ENCODE measurements at places on chromosomes 16 and 17. TPM values are rescaled to one million over a fixed set of nuclear protein-coding genes. Genes with fewer than 3 reads are reported as not detected.

The TAT gene
- not detected for total RNA-seq

DNA sequence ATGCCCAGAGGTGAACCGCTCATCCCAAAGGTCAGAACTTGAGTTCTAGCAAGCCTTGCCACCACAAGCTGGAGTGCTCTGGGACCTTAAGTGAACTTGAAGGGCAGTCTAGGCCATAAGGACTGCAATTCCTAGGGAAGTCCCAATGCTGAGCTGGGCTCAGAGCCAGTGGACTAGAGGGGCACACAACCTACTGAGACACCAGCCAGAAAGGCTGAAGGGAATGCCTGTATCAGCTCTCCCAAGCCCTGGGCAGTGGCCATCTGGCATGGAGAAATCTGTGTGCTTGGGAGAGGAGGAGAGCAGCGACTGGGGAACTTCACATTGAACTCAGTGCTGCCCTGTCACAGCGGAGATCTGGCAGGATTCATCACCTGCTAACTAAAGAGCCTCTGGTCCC is 201.3 kb downstream of the CEP112 start:
- DNase-seq, result no peak

DNA sequence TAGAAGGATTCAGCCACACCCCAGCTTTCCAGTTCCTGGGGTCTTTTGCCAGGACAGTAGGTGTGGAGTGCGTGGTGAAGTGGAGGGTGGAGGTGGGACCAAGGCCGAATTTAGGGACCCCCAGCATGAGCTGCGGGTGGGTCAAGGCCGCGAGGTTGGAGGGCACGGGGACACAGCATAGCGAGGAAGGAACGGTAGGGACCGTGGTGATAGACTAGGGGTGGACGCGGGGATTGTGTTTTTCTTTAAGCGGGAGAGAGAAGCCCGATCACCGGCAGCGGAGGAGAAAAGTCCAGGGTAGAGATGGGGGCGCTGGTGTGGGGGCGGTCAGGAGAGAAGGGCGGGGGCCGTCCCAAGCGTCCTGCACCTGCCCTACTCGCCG is 261 bp upstream of the B4GALNT2 start:
- no peak for DNase-seq

The KRT20 gene
- total RNA-seq, result not detected

GRCh38 chr17:50647187-50647586 is 12.5 kb downstream of the ABCC3 start:
- DNase-seq, result no peak

GRCh38 chr16:48492133-48492532 is 106.9 kb upstream of the SIAH1 start:
- DNase-seq, result no peak

GRCh38 chr17:66441101-66441661 is 138.8 kb downstream of the PRKCA start:
- DNase-seq, result no peak

GRCh38 chr16:82672676-82673075 is 45.9 kb downstream of the CDH13 start:
- DNase-seq, result no peak

The TNFRSF17 gene
- total RNA-seq, result 0.82 TPM

DNA sequence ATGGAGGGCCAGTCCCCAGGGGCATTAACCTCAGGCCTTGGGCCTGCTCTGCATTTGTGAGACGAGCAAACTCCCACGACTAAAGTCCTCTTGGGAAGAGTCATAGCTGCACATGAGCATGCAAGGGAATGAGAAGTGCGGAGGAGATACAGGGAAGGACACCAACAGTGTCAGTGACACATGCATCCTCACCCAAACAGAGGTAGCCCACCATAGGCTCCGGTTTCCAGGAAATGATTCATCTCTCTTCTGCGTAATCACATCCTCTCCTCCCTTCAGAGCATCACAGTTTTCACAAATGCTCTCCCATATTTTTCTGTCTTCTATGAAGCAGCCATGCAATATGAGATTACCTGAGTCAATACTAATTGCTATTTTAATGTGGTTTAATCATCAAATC is 725.7 kb upstream of the GOT2 start:
- no peak for DNase-seq

DNA sequence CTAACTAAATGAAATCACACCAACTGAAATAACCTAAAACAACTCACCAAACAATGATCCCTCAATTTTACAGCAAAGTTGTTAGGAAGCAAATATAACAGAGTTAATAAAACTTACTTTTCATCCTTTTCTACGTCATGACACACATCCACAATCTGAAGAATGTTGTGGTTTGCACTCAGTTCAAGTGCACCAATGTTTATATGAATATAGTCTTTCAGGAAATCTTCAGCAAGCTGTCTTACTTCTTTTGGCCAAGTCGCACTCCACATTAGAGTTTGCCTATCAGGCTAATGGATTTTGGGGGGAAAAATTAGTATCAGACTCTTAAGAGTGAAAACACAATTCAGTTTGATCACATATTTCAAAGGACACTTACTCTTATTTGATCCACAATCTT is 3.3 kb downstream of the DDX5 start:
- DNase-seq, result no peak

The GNGT2 gene
- 6.3 TPM for total RNA-seq

GRCh38 chr16:67284699-67285646 is 5.6 kb downstream of the PLEKHG4 start:
- DNase-seq, result no peak

GRCh38 chr16:69325784-69326171 is 4.6 kb downstream of the PDF start:
- no peak for DNase-seq

The ARL2BP gene
- total RNA-seq, result 62.2 TPM

The ACAP1 gene
- 531 TPM for total RNA-seq

- no peak for DNase-seq
These were observed 478.6 kb downstream of the MAF start for GRCh38 chr16:79121906-79122305.

The CASKIN1 gene
- total RNA-seq, result 0.06 TPM

GRCh38 chr16:86930663-86931373 is 352.5 kb downstream of the FOXL1 start:
- DNase-seq, result no peak

The ERN1 gene
- 82.1 TPM for total RNA-seq

GRCh38 chr16:19138601-19139000 is 24.8 kb downstream of the ITPRIPL2 start:
- DNase-seq, result no peak

- no peak for DNase-seq
These were observed 5.3 kb downstream of the CBX4 start for GRCh38 chr17:79833744-79834564.

The ACACA gene
- total RNA-seq, result 15.9 TPM

GRCh38 chr17:173166-173911 is 8.1 kb downstream of the DOC2B start:
- DNase-seq, result no peak

- DNase-seq, result no peak
These were observed 26.5 kb upstream of the SLC25A19 start for GRCh38 chr17:75315541-75316243.

GRCh38 chr17:82278308-82278707 is 4.8 kb upstream of the CSNK1D start:
- no peak for DNase-seq

- no peak for DNase-seq
These were observed 5.1 kb upstream of the DDX19A start for GRCh38 chr16:70341600-70341999.

- no peak for DNase-seq
These were observed 16.6 kb downstream of the UBALD2 start for GRCh38 chr17:76281573-76282371.

DNA sequence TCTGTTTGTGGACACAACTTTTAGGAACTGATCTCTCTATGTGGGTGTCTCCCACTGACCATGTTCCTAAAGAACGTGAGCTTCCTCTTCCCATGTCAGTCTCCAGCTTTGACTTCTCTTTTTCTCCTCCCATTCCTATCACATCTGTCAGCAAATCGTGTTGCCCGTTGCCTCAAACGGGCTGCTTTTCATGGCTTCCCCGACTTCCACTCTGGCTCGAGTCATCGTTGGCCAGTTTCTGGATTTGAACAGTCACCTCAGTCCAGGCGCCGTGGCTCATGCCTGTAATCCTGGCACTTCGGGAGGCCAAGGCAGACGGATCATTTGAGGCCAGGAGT is 5.4 kb downstream of the ABCC1 start:
- DNase-seq, result no peak

- DNase-seq, result no peak
These were observed 265.5 kb upstream of the CCL2 start for GRCh38 chr17:33989361-33990148.

The ADGRG1 gene
- 91.7 TPM for total RNA-seq

DNA sequence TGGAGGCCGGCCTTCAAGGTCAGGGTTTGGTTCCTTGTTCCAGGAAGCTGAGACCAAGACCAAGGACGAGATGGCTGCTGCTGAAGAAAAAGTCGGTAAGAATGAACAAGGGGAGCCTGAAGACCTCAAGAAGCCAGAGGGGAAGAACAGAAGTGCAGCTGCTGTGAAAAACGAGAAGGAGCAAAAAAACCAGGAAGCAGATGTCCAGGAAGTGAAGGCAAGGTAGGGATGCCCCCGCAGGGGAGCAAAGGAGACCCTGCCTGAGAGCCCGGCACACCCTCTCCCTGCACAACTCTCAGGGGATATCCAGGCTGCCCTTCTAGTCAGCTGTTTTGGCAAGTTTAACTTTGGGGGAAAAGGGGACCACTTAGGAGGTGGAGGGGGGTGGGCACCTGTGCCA is 29.0 kb downstream of the RNF213 start:
- no peak for DNase-seq

Data from T-cell (primary cell).